ENCODE measurements at places on chromosomes 1 and 21.

- DNase-seq: no peak
Observed at GRCh38 chr1:18752409-18752808, 107.1 kb downstream of the TAS1R2 start.

GRCh38 chr1:34610063-34610462, 144.8 kb upstream of the GJB5 start:
- no peak for DNase-seq

DNA sequence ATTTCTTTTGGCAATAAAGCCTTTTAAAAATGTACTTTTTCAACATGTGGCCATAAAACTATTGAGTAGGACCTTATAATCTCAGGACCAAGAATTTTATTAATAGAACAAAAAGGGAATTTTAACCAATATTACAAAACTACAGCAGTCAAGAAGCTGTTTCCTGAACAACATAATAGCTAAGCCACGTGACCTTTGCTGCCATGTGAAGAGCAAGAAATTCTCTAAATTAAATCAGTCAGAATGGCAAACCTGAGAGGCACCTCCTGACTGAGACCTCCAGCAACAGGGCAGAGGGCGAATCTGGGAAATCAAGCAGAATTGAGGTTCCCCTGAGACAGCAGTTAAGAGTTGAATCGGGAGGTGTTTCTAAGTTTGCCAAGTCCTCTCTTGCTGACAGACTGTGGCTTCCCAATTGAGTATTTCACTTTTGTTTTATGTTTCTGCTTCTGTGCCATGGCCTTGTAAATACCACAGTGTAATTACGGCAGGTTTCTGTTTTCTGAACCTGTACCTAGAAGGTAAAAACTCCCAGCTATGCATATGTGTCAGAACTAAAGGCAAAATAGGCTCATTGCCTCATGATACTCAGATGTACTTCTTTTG, 358.4 kb downstream of the NTNG1 start:
- no peak for DNase-seq

GRCh38 chr1:209685821-209686220, 10.6 kb downstream of the G0S2 start:
- no peak for DNase-seq

GRCh38 chr1:241181471-241181870, 175.5 kb downstream of the RGS7 start:
- no peak for DNase-seq

- no peak for DNase-seq
Observed at GRCh38 chr21:21715266-21715969, 717.2 kb downstream of the NCAM2 start.

DNA sequence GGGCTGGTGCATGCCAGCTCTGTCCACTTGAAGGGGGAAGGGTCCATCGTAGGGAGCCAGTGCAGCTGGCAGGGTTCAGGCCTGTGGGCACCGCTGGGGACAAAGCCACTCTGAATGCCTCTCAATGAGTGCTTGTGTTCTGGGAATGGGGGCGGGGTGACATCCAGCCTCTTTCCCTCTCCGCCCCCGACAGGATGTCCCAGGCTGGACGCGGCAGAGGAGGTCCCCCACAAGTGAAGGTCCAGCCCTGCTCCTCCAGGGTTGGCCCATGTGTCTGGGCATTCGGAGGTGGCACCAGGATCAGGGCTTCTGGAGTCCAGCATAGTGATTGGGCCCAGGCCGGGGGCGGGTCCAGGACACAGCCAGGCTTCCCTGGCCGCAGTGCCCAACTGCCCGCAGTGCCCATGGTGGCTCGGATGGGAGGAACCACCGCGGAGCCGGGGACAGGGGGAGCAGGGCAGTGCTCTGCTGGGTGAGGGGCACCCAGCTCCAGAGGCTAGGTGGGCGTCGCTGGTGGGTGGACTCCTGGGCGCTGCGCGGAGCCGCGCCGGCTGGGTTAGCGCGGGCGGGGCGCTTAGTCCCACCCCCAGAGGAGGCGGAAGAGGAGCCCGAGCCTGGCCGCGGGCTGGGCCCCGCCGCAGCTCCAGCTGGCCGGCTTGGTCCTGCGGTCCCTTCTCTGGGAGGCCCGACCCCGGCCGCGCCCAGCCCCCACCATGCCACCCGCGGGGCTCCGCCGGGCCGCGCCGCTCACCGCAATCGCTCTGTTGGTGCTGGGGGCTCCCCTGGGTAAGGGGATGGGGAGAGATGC, at the start of gene SHISA4:
TSS of gene SHISA4 (plus strand) at position 617 of the 808 bp plus-strand sequence. CDS start at position 714, 97 bp downstream.
- DNase-seq: peak; percentile 96

DNA sequence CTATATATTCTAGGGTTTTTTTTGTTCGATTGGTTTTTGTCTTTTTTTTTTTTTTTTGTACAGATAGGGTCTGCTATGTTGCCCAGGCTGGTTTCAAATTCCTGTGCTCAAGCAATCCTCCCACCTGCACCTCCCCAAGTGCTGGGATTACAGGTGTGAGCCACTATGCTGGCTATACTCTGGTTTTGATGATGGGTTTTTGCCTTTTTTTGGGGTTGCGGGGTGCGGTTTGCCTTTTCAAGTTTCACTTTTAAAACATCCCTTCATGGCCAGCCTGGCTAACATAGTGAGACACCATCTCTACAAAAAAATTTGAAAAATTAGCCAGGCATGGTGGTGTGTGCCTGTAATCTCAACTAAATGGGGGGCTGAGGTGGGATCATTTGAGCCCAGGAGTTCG, 10.0 kb downstream of the KDM5B start:
- DNase-seq: no peak

DNA sequence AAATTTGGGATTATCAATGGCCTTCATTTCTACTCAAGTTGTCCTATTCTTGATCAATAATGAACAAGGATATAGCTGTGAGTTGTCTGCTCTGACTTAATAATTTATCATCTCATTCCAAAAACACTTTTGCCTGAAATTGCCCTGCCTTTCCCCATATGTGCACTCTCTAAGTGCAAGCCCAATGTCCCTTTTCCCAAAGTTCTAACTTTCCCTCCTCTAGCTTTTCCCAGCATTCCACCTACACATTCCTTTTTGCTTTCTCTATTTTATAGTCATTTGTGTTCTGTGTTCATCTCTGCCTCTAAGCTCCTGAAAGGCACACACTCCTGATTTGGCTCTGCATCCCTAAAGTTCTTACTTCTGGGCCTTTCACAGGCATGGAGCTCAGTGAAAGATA, 34.7 kb downstream of the SUSD4 start:
- no peak for DNase-seq

- DNase-seq: no peak
Observed at GRCh38 chr1:18496056-18496455, 15.3 kb downstream of the KLHDC7A start.

- DNase-seq: no peak
Observed at GRCh38 chr21:40985370-40985769, 138.4 kb upstream of the DSCAM start.

DNA sequence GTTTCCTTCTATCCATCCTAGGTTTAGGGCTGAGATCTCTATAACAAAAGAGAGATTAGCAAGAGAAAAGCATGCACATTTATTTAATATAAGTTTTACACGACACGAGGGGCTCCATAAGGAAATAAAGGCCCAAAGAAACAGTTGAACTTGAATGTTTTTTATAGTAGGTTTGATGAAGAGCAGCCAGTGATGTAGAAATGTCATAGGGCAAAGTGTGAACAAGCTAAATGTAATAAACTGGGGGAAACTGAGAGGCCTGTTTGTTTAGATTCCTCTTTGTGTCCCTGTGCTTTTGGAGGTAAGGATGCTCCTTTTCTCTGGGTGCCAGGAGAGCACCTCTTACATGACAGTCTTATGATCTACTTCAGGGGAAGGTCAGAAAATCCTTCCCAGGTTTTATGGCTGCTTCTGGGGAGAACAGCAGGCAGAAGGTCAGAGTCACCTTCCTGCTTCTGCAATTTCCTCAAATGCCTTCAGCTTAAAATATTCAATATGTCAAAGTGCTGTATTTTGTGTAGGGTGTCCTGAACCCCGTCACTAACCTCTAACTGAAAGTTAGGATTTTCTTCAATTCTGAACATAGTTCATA, 9.5 kb upstream of the HORMAD1 start:
- DNase-seq: no peak

DNA sequence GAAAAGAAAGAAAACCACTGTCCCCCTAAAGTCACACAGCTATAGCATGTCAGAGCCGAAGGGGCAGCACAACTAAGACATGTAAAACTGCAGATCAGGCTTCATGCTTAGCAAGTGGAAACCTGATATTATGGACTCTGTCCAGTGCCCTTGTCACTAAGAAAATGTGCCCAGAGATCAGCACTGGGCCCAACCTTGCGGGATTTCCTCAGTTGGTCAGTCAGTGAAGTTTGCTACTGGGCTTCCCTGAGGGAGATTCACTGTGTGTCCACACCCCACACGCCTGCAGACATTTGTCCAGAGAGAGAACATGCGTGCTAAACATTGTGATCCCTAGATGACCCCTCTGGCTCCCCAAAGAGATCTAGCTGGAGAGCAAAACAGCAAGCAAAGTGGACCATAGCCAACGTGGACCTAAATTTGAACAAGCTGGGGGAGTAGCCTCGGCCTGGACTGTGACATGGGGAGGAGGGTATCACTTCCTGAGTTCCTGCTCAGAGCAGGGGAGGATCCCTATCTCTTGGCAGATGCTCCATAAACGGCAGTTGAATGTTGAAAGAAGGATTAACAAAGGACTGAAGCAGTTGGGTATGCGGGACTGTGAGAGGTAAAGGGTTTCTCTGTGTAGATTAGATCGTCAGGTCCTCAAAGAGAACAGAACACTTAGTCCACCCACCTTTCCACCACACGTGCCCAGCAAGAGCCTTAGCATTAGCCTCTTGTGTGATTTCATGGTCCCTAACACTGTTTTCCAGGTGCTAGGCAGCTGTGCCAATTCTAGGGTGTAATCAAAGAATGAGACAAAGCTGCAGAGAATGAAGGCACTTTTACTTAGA, 53.6 kb downstream of the GLUL start:
- DNase-seq: no peak

DNA sequence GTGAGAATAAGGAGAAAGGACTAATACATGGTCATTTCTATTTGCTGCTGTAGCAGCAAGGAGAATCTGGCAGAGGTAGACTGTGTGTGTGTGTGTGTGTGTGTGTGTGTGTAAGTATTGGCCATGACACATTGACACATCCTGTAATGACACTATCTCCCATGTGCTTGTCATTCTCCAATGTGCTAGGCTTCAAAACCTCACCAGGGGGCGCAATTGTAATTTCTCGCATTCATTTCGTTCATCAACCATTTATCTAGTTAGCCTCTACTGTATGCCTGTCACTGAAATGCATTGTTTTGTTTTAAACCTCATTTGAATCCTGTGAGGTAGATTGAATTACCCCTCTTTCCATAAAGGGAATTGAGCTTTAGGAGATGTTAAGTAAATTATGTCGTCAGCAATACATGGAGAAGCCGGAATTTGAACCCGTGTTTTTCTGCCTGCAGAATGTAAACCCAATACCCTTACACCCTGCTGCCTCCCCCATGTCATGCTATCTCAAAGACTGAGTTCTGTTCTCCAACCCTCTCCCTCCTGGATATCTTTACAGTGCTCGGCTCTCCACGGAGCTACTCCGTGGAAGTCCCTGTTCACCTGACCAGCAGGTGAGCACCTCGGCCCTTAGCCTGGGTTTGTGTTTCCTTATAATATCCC, 100.8 kb downstream of the UCK2 start:
- DNase-seq: peak; percentile 72

GRCh38 chr1:14205066-14205465, 393.4 kb upstream of the KAZN start:
- DNase-seq: no peak

- no peak for DNase-seq
Observed at GRCh38 chr1:201110616-201111015, 1.6 kb downstream of the CACNA1S start.

DNA sequence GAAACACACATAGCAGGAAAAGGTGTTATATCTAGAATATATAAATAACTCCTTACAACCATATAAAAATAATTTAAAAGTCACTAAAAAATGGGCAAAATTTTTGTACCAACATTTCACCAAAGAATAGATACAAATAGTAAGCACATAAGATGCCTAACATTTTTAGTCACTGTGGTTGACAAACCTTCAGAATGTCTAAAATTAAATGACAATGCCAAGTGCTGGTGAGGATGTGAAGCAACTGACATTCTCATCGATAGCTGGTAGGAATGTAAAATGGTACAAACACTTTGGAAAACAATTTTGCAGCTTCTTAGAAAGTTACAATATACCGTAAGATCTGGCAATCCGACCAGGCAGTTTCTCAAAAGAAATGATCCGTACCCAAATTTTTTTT, 14.4 kb upstream of the TOMM20 start:
- no peak for DNase-seq

DNA sequence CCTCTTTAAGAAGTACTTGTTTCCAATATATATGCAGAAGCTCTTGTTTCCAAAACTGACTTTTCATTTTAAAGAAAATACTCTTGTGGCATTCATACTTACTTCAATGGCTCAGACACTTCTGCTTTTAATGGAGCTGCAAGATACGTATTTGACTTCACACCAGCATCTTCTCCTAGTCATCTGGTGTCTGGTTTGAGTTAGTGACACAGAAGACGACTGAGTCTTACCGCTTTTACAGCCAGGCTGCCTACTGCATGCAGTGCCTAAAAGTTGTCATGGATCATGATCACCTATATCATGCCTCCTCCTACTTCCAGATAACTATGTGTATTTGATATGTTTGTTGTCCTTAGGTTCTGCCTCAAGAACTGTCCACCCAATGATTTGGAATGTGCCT, 185.9 kb downstream of the TPR start:
- DNase-seq: no peak

DNA sequence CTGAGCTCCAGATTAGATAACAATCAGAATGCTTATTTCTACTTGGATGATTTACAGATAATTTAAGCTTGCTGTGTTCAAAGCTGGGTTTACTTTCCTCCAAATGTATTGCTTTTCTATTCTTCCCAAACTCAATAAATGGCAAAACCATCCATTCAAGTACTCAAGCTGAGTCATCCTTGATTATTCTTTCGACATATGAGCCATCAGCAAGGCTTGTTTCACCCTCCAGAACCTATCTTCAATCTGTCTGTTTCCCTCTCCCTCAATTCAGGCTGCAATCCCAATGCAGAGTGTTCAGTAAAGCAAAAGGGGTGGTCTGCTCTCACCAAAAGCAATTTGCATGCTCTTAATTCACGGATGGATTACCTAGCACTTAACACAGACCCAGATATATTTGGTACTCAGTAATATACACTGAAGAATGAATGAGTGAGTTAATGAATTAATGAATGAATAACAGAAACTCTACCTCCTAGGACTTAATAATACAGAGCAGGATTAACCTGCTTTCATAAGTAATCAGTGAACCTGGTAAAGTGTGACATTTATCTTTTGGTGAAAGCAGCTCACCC, 41.9 kb downstream of the DDR2 start:
- peak; percentile 8 for DNase-seq

DNA sequence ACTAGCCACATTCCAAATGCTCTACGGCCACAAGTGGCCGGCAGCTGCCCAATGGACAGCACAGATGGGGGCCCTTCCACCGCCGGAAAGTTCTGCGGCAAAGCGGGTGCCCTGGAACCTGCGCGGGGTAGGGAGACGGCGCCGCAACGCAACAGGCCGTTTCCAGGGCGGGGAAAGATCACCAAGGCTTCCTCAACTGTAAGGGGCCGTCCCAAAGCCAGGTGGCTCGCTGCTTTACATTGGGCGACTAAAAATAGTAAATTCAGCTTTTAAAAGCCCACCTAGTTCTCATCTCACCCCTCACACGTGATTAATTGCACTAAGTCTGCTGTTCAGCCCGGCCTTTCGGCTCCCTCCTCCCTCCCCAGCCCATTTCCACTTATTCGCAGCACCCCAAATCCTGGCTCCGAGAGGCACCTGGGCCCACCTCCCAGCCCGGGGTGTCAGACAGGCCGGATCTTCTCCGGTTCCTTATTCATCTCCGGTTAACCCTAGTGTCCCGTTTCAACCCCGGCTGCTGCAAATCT, 643 bp downstream of the CFAP298 start:
- no peak for DNase-seq

- DNase-seq: no peak
Observed at GRCh38 chr1:227557962-227558725, 5.2 kb upstream of the ZNF678 start.

- no peak for DNase-seq
Observed at GRCh38 chr1:86035101-86035500, 121.5 kb downstream of the COL24A1 start.
